ENCODE measurements at places on chromosomes 4 and X.

DNA sequence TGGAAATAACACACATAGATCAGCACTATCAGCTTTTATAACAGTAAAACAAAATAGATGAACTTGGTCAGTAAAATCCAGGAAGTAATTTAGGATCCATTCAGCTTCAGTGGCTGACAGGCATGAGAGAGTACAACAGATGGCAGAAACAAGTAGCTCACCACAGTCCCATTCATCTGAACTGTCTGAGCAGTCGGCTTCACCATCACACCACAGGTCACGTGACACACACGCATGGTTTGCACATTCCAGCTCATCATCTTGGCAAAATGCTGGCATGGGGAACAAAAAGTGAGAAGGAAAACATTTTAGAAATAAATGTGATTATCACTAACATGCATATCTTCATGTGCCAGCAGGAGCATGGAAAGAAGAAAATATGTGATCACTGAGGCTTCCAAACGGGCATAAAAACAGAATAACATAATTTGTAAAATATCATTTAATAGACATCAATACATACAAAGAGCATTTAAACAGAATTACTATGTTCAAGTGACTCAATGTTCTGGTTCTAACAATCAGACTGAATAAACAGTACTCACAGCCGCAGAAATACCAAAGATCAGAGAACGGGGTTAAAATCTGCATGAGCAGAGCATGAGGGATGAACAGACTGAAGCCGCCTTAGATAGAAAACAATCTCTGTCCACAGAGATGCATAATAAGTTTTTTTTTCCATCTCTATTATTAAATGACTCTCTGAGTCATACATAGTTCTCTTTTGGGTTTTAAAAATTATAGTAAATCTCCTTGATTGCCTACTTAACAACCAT is 158.1 kb downstream of the ATP10D start:
- no peak for DNase-seq

DNA sequence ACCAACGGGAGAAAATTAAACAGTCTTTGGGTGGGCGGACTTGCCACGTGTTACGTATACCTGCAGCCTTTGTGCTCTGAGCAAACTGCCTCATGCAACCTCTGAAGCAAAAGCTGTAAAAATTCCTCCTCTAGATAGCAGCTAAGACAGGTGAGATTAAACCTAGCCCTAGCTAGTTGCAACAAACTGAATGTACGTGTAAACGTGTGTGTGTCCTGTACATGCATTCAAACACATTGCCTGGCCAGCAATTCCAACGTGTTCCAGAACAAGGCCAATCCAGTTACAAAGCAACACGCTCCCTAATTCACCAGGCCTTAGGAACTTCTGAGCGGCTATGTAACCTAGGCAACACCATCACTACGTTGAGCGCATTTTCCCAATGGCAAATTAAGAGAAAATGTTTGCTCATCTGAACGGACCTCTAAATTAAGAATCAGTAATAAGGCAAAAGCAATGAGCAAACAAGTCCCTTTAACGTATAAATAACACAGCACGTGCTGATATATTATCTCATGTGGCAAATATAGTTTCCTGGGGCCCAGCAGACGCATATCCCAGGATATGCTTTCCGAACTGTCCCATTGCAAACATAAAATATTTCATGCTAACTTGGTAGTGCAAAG is 792 bp downstream of the PPID start:
- DNase-seq: no peak

GRCh38 chr4:103011378-103012025 is 8.0 kb downstream of the SLC9B1 start:
- DNase-seq: peak; percentile 16

GRCh38 chrX:151815398-151815797 is 80.9 kb downstream of the CNGA2 start:
- DNase-seq: no peak

GRCh38 chr4:120481756-120482155 is 415.1 kb upstream of the MAD2L1 start:
- DNase-seq: peak; percentile 16

DNA sequence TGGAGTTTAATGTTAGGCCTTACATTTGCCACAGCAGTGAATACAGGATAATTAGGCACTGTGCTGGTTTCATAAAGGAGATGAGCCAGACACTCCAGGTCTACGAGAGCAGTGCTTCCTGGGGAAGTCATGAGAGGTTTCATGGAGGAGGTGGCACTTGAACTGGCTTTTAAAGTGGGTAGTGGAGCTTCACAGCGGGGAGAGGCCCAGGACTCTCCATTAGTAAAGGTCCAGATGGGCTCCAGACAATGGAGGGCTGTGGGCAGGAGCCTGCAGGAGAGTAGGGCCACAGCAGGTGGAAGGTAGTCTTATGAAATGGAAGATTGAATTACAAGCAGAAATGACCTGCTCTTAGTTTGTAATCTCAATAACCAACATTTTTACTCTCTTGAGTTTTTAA is 29.0 kb downstream of the CLDN22 start:
- no peak for DNase-seq

DNA sequence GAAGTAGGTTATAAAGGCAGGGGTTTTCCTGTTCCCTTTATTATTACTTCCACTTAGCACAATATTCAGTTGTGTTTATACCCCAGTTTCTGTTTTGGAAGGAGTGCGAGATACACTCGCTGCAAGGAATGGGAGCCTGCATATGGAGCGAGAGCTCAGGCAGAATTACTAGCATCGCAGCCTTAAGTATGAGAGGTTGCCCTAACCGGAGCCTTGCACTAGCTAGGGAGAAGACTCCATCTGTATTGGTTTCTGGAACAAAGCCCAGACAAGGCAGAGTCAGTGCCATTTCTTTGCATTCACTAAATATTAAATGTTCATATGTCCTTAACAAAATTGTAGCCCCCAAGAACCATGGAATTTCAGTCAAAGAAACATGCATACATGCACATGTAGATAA is 6.2 kb upstream of the DCTD start:
- peak; percentile 33 for DNase-seq

DNA sequence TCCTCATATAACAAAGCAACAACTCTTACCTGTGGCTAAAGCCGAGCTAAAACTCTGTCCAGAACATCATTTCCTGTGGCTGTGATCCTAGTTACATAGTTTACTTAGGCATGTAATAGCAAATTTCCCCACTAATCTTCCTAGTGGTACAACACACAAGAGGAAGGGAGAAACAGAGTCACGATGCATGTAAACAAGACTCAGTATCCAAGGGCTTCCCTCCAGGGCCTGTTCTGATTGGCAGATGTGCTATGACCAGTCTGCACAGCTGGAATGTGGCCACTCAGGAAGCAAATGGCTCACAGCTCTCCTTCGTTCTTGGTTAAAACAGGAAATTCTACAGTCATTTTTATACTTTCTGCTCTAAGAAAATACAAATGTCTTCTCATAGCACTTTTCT is 49.2 kb upstream of the PRSS48 start:
- DNase-seq: peak; percentile 78

GRCh38 chr4:126354784-126355183 is 1040.0 kb downstream of the FAT4 start:
- DNase-seq: no peak

DNA sequence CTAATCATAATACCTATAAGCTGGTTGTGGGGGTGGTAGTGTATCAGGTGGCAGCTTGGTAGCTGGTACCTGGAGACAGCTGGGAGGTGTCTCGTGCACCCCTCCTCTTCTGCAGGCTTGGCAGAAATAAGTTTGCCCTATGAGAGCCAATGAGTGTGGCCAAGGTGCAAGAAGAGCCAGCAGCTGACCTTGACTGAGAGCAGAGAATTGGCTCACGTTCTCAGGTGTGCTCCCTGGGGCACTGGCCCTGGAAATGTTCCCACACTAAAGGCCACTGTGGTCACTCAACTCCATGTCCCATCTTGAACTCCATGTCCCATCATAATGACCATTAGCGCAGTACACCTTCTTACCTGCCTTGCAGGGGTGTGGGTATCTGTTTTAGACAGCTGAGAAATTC is 13.4 kb downstream of the TRMT44 start:
- DNase-seq: no peak

DNA sequence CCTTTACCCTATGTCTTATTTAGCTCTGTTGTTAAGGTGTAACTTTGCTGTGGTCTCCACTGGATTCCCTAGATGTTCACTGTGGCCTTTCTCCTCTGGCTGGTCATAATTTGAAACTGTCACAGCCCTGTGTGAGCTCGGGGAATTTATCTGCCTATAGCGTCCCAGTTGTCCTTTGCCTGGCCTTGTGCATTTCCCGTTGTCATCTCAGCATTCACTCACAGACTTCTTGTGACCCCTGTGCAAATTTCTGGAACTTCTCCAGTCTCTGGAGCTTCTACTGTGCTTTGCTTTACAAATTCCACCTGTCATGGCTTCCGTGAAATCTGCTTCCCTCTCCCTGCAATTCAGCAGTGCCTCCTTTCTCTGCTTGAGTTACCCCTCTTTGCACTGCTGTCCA is 106.7 kb downstream of the WWC2 start:
- DNase-seq: no peak

GRCh38 chrX:78104447-78105176 is 564 bp downstream of the PGK1 start:
- DNase-seq: peak; percentile 20

DNA sequence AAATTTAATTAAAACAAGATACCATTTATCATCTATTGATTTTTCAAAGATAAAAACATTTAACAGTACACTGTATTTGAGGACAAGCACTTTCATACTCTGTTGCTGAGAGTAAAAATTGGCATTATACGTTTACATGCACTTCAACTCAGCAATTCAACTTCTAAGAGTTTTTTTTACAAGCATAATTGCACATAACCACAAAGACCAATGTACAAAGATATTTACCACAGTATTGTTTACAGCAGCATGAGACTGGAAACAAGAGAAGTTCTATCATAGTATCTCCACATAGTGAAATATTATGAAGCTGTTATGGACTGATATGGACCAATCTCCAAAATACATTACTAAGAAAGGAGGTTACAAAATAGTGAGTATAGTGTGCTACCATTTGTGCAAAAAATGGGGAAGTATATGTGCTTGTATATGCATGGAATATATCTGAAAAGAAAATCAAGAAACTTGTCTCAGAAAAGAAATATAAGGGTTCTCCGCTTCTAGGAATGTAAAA is 10.9 kb downstream of the GAB3 start:
- DNase-seq: no peak

GRCh38 chrX:121782976-121783375 is 735.6 kb downstream of the GLUD2 start:
- no peak for DNase-seq

DNA sequence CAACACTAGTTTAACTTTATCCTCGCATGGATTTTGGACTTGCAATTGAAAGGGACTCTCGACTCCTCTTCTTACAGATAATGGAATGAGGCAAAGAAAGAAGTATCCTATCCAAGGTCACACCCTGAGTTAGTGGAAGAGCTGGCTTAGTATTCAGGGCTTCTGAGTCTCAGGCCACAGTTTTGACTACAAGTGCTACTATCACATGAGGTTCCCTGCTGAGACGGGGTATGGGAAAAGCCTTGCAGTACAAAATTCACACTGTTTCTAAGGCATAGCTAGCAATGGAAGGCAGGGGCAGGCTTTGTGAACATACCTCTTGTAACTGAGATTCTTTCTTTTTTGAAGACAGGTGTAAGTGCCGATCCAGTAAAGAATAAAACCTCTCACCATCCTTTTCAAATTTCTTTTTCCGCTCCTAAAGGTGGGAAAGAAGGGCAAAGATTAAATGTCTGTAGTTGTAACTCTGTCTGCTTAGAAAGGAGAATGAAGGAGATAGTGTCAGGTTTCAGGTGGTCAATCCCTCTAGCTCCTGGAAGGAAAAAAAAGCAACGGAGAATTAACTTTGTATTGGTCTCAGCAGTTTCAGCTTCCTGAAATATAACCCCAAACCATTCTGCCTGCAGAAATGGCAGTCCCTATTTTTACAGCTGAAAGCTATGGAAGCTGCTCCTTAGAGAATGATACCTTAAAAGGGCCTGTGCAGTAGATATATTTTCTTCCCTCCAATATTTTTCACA is 199.0 kb downstream of the OPHN1 start:
- DNase-seq: no peak

- DNase-seq: no peak
Measured at GRCh38 chrX:57282568-57282967, 3.9 kb upstream of the FAAH2 start.

- DNase-seq: no peak
Measured at GRCh38 chrX:150185766-150186165, 177.4 kb upstream of the MAMLD1 start.

DNA sequence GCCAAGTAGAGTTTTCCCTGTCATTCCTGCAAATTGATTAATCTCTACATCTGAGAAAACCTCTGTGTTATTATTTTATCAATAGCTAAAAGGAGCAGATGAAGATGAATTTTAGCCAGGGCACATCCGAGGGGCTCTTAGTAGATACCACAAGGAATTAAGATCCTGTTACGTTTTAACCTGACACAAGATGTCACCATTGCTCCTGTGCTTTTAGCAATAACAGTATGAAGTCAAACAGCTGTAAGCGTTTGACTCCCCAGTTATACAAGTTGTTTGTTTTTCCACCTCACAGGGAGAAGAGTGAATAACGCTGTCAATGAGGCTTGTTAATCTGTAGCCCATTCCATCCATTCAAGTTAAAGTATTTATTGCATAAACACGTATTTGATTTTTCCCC is 76.0 kb upstream of the AP1S2 start:
- DNase-seq: no peak

DNA sequence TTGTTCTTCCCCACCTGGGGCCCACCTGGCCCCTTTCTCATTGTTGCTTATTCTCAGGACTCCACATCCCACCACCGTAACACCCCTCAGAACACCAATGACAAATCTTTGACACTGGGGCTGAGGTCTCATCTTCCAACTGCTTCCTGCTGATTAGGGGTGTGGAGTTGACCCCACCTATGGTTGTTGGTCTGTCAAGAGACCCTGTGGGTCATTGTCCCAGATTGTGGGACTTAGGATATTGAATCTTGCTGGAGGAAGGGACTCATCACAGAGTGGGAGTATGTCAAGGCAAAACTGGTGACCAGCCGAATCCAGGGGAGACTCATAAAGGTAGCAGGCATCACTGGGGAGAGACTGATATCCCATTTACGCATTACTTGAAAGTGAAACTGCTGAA is 140.2 kb upstream of the PLAC1 start:
- DNase-seq: no peak

DNA sequence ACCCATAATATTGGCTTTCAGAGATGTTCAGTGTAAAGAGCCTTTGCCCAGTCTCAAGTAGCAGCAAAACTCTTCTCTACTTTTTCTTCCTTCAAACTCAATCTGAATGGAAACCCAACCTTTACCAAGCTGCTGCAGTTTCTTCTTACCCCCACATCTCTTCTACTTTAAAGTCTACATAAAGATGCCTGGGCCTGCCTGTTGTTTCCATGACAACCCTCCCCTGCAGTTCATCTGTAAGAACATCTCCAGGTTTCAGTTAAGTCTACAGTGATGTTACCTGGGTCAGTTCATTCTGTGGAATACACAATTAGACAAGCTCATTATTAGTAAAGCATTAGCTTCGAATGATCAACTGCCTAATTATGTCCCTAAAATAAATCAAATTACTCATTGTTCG is 81.4 kb downstream of the SPANXN3 start:
- no peak for DNase-seq

DNA sequence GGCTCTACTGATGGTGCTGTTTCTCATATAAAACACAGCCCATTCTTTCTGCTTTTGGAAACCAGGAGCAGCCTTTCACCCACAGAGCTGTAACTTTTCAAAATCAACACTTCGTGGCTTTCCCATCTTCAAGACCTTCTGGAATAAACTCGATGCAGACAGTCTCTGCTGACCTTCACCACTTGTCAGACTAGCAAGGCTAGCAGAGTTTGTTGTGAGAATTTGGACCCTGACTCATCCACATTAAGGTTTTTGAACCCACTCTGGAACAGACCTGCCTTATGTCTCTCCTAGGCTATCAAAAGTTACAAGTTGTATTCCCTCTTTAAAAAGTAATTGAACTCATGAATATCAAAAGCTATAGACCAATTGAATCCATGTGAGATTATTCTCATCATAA is 88.6 kb downstream of the MAML3 start:
- DNase-seq: no peak
